ENCODE measurements at places on chromosomes 1 and 21.

DNA sequence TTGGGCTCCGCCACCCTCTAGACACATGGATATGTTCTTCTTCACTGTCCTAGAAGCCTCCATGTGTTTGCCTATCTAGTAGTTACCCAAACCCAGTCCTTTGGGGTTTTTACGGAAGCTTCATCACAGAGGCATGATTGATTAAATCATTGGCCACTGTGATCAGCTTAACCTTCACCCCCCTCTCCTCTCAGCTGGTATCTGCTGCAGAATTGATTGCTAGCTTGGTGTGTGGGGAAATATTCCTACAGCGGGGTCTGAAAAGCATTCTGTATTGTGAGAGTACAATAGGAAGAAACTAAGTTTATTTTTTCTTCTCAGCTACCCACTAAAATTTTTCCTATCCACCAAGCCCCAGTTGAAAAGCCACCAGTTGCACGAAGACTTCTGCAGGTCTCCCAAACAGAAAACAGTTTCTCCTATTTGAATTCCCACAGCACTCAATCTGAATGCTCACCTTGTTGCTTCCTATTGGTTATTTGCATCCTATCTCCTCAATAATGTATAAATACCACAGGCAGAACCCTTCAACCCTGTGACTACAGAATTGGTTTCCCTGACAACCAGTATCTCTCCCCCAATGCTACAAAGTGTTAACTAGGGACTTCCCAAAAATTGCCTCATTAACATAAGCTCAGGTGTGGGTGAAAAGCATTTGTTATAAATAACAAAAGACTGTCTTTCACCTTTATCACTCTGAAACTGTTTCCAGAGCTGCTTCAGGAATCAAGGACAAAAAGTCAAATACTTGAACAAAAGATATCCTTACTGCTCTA is 9.3 kb upstream of the VANGL1 start:
- no peak for DNase-seq

- DNase-seq: no peak
Observed at GRCh38 chr21:16194788-16195537, 465.2 kb downstream of the USP25 start.

DNA sequence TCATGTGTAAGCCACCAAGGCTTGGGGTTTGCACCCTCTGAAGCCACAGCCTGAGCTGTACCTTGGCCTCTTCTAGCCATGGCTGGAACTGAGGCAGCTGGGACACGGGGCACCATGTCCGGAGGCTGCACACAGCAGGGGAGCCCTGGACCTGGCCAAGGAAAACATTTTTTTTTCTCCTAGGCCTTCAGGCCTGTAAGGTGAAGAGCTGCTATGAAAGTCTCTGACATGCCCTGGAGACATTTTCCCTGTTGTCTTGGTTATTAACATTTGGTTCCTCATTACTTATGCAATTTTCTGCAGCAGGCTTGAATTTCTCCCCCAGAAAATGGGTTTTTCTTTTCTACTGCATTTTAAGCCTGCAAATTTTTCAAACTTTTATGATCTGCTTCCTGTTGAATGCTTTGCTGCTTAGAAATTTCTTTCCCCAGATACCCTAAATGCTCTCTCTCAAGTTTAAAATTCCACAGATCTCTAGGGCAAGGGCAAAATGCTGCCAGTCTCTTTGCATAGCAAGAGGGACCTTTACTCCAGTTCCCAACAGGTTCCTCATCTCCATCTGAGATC is 295.8 kb downstream of the LTN1 start:
- DNase-seq: no peak

DNA sequence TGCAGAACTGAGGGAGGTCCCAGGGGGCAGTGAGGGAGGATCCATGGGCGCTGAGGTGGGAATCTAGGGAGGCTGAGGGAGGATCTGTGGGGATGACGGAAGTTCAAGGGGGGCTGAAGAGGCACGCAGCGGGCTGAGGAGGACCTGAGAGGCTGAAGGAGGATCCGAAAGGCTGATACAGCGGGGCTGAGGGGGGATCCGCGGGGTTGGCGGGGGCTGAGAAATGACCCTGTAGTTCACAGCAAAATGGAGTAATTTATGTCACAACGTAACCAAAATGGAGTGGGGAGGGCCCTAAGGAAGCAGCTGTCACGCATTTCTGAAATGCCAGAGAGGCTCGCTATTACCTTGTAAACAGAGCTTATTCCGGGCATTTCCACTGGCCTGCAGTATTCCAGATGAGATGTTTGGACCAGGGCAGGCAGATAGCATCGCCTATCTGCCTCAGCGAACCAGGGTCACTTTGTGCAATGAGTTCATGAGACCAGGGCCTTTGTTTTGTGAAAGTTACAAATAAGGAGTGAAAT is 926 bp upstream of the MRPL55 start:
- DNase-seq: no peak

GRCh38 chr1:204464187-204464631 is 30.4 kb downstream of the PIK3C2B start:
- no peak for DNase-seq

DNA sequence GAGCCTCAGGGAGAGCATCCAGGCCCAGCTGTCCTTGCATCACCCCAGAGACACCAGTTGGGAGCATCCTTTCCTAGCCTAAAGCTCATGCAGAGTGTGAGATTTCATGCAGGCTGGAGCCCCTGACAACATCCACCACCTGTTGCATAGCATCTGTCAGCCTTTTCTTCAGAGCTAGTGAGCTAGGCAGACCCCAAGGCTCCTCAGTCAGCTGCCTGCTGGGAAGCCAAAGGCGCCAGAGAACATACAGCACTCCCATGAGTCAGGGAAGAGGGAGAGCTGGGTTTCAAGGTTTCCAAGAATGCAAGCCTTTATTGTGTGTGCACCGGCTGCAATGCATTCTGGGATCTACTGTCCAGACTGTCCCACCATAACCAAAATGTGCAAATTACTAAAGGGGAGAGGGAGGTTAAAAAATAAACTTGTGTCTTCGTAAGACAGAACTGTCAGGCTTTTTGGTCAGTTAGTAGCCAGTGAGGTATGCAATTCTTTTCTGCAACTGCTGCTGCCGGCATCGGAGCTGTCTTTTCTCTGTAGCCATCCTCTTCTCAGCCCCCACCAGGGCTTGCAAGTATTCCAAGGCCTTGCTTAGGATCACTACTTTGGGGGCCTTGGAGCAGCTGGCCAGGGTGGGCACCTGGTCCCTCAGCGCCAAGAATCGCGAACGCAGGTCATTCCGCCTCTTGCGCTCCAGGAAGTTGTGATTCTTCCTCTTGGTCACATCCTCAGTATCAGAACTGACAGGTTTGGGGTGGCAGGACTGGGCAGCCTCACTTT is 4.6 kb downstream of the MYCL start:
- DNase-seq: no peak

DNA sequence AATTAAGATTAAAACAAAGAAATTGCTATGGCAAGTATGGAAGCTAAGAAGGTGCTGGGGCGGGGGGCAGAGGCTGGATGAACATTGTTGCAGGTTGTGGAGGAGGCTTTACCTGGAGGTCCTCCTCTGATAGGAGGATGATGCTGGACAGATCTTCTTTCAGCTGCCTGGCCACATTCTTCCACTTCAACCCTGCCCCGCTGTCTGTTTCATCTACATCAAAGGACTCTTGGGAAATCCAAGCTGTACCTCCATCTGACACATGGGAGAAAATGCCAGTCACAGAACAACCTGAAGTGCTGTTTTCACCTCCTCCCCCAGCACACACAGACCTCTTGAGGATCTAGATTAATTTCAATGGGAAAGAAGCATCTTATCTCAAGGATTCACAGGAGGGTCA is 5.3 kb downstream of the DFFA start:
- DNase-seq: no peak

DNA sequence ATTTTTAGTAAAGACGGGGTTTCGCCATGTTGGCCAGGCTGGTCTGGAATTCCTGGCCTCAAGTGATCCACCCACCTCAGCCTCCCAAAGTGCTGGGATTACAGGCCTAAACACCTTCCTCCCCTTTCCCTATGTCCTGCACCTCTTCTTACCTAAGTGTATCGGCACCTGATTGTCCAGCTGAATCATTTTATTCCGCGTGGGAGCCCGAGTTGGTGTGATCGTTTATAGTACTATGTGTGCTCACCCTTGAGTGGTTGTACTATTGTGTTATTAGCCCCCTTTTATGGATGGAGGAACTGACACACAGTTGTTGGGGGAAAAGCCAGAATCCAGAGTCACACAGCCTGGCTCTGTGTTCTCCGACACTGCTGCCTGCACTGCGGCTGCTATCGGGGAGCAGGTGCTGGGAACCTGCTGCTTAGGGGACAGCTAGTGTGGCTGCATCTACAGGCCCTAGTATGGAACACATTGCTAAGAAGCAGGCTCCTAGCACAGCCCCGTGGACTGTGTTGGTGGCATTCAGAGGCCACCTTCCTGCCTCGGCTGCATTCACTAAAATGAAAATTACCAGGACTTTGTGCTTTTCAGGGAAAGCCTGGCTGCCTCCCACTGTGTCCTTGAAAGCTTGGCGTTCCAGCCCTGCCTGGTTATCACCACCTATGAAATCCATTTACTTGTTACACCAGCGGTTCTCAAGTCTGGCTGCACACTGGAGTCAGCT is 21.6 kb downstream of the ENO1 start:
- DNase-seq: no peak

- no peak for DNase-seq
Observed at GRCh38 chr1:225866061-225866837, 15.9 kb downstream of the TMEM63A start.

DNA sequence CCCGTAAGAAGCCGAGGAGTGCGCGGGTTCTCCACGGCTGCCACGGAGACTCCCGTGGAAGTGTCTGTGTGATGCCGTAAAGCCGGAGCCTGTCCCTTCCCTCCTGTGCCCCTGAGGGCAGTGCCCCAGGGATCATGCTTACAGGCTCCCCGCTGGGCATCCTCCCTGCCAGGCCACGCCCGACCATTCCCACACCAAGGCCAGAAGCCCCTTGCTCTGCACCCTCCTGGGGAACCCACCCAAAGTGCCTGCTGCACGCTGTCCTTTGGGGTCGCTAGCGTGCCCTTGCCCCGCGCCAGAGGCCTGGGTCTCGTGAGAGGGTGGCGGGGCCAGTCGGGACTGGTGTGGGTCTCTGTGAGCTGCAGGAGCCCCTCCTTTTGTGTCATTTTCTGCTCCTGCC is 228.5 kb upstream of the C1orf174 start:
- no peak for DNase-seq

DNA sequence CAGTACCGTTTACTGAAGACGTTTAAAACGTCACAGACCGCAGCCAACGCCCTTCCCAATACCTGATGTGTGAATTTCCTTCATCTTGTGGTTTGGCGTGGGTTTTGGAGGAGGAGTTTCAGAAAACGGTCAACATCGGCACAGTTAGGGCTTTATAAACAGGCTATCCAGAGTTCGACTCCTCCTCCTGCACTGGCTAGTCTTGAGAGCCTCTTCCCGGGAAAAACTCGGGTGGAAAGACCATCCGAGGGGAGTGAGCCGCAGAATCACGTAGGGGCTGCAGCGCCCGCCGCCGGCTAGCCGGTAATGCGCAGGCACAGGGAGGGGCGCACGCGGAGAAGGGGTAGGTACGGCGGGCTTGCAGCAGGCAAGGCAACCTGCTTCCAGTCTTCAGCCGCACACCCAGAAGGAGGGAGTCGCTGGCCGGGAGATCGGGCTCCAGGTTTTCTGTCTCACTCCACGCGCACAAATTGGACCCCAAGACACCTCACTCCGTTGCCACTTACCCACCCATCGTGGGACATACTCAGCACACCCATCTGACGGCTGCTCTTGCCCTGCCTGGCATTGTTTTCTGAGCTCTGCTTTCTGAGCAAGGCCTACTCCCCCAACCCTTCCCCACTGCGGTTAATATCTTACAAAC is 25.4 kb downstream of the SLC19A2 start:
- DNase-seq: peak; percentile 36

- DNase-seq: no peak
Observed at GRCh38 chr1:43803646-43804045, 96.3 kb downstream of the ST3GAL3 start.

- no peak for DNase-seq
Observed at GRCh38 chr21:31830701-31831100, 42.1 kb upstream of the HUNK start.

- DNase-seq: no peak
Observed at GRCh38 chr1:30111431-30111830, 612.0 kb downstream of the MATN1 start.

- DNase-seq: no peak
Observed at GRCh38 chr1:92399076-92399475, 87.6 kb downstream of the GFI1 start.

GRCh38 chr1:245804696-245805095 is 649.9 kb downstream of the KIF26B start:
- DNase-seq: no peak

DNA sequence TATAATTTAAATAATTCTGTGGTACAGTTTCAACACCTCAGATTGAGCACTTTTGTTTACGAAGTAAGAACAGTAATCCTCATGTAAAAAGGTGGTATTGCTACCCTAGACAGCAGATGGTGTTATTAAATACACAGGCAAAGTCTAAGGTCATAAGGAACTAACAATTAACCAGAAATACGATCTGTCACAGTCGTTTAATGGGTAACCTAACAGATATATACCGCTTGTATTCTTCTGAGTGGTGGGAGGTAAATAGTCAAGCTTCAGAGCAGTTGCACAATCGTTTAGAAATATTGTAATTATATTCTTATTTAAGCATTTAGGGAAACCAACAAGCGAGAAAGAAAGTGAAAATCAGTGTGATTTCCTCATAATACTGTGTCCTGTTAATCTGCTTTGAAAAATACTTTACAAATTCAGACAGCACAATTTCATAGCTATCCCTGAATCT is 9.8 kb upstream of the IRF2BP2 start:
- DNase-seq: no peak

DNA sequence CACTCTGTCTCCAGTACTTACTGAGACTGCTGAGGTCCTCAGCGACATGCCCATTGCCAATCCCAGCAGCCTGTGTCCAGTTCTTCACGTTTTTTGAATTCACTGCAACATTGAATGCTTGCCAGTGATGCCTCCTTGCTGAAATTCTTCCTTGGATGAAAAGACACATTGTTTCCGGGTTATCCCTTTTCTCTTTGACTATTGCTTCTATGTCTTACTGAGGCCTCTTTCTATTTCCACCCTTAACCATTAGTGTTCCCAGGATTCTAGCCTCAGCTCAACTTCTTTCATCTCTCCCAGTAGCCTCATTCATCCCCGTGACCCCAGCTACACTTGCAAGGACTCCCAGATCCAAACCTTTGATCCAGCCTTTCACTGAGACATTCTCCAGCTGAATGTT is 46.5 kb upstream of the KIF26B start:
- no peak for DNase-seq

- DNase-seq: no peak
Observed at GRCh38 chr1:37282764-37283163, 191.6 kb upstream of the ZC3H12A start.

DNA sequence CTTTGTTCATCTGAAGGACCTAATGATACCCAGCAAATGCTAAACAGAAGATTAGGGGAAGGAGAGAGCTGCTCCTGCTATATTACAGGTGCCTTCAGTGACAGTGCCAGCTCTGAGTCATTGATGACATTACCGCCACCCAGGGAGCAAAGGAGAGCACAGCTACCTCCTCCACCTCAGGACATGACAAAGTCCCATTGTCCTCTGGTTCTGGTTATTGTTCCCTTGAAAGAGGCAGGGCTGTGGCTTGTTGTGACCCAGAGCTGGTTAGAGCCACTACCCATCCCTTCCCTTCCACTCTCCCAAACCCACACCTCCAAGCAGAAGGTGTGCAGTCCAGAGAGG is 363.5 kb upstream of the DUSP10 start:
- no peak for DNase-seq

- DNase-seq: no peak
Observed at GRCh38 chr1:244953901-244954300, 89.6 kb upstream of the HNRNPU start.

GRCh38 chr1:212608959-212609700 is 569 bp downstream of the ATF3 start:
- no peak for DNase-seq
